ENCODE measurements at places on chromosomes 1 and 21.

- DNase-seq = no peak
Measured at GRCh38 chr1:45378184-45378583, 37.9 kb upstream of the MUTYH start.

- no peak for DNase-seq
Measured at GRCh38 chr21:40160911-40161310, 293.7 kb downstream of the PCP4 start.

- DNase-seq = no peak
Measured at GRCh38 chr21:33552999-33553598, 10.3 kb downstream of the SON start.

DNA sequence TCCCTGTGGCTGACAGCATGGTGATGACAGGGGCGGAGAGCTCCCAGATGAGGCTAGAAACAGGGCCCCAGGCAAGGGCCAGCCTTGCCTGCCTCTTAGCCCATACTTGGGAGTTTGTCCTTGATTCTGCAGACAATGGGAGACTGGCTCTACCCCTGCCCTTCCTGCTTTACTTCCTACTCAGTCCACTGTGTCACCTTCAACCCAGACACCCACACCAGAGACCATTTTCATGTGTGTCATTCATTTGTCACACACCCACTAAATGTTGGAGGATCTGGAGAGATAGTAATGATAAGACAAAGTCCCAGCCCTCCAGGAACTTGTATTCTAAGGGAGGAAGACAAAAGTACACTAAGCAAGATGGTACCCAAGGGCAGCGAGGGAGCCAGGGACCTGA is 43.7 kb downstream of the SYT6 start:
- no peak for DNase-seq

DNA sequence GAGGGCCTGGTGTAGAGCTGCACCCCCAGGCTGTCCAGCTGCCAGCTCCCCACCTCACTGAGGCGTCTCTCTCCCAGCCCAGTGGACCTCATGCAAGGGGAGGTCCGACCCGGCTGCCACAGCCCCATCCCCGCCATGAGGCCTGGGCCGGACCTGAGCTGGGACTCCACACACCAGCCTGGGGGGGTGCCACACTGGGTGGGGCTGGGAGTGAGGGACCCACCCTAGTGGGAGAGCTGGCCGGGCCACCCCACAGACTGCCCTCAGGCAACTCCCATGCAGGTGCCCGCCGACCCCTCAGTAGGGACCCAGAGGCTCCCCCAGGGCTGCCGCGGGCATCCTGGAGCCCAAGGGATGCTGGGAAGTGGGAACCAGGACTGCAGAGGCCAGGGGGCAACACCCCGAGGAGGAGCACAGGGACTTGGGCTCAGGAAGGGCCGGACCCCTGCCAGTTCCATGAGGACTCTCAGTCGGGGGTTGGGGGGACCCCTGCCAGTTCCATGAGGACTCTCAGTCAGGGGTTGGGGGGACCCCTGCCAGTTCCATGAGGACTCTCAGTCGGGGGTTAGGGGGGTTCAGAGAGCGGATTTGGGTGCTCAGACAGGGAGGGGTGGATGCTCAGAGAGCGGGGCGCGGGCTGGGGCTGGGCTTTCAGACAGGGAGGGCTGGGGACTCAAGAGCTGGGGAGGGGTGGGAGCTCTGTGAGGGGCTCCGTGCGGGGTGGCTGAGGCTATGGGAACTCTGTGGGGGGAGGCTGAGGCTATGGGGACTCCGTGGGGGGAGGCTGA is 1.2 kb upstream of the RNF223 start:
- no peak for DNase-seq

DNA sequence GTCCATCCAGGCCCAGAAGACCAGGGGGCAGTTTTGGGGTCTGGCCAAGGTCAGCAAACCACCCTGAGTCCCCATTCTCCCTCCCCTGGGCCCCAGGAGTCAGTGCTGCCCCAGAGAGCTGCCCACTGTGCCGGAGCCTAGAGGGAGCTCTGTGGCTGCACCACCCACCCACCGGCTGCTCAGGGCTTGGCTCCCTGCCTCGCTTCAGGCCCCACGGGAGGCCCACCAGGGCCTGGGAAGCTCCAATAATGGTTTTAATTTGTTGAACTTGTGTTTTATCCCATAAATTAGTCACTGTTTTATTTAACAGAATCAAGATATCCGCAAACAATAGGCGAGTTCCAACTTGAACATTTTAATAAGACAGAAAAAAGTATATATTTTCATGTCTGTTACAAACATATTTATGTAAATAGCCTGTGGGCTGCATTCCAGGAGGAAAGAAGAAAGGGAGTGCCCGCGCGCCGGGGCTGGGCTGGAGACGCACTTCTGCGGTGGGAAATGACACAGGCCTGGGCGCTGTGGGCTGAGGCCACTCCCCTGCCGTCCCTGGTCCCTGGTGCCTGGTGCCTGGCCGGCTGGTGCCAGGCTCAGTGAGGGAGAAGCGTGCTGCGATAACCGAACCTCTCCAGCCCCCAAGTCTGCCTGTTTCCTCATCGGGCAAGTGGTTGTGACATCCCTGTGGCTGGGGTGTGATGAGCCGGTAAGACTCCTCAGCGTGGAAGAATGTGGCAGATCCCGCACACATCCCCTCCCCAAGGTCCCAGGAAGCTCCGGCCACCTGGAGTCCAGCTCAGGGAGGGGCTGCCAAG is 160.5 kb downstream of the PEX14 start:
- DNase-seq = no peak

GRCh38 chr1:209249785-209250440 is 333.6 kb upstream of the CAMK1G start:
- no peak for DNase-seq

- no peak for DNase-seq
Measured at GRCh38 chr1:39110882-39111281, 84.7 kb downstream of the NDUFS5 start.

DNA sequence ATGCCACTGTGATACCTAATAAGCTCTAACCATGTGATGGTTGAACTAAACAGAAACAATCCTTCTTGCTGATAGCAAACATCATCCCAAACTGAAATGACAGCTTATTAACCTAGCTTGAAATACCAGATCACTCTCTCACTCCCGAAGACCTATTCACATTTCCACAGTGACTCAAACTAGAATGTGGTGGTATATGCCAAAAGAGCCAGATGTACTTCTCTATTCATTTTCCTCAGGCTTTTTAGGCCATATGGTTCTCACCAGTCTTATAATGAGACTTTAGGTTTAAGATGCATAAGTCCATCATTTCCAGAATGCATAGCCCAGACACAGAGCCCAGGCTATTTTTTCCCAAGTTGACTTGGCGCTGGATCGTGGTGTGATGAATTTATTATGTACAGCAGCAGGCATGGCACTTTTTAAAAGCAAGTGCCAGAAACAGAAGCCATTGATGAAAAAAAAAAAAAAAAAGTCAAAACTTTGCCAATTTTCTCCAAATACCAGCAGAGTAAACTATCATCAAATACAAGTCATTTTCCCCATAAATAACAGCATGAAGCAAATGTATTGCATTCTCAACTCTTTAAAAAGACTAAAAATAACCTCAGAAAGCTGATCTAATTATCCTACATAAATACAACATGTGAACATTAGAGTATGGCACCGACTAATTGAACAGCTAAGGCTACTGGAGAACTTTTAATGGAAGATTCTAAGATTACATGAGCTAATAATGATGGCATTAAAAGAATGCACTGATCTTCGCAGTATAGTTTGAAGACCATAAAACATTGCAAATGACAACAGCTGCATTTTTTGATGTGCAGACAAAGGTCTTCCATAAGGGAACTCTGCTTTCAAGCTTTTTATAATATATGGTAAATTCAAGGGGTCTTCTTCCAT is 365.4 kb downstream of the LRRIQ3 start:
- DNase-seq = no peak

DNA sequence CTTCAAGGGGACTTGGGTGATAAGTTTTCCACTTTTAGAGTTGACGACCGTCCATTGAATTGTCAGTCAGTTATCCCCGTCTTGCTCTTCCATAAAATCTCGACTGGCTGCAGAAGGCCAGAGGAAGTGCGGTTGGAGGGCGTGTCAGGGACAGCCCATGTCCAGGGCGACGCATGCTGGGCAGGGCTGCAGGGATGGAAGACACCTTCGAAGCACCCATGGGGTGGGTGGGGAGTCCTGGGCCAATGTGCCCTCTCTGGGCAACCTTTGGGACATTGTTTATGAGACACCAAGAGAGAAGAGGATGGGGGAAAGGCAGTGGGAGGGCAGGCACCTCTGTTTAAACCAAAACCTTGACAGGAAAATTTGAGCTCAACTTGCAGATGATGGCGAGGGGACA is 38.6 kb upstream of the EDN2 start:
- DNase-seq = no peak

GRCh38 chr1:146036965-146037646 is 15.6 kb upstream of the HJV start:
- peak; percentile 92 for DNase-seq

DNA sequence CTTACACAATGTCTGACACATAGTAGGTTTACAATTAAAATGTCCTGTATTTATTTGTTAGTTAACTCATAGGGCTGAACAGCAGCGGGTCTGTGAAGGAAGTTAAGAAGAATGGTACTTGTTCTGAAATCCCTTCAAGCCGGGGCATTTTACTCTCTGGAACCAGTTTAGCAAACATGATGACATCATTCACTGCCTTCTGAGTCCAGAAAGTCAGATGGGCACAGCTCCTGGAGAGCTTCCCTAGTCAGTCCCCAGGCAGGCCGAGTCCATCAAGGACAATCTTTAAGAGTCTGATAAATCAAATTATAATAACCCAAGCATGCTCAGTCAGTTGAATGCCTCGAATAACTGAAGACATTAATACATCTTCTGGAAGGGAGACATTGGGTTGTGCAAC is 125.4 kb upstream of the DAB1 start:
- DNase-seq = no peak

DNA sequence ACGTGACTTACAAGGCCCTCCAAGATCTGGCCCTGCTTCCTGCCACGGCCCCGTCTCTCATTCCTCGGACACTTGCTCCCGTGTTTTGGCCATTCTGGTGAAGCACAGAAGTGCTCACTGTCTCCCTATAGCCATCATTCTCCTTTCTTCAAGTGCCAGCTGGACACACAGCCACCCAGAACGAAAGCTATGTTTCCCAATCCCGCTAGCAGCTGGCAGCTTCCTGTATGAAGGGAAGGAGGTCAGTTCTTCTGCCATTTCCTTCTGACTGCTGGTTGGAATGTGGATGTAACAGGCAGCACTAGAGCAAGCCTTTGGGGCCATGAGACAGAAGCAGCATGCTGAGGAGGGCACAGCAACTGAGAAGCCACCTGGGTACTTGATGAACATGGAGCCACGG is 82.8 kb downstream of the TGFBR3 start:
- peak; percentile 19 for DNase-seq

DNA sequence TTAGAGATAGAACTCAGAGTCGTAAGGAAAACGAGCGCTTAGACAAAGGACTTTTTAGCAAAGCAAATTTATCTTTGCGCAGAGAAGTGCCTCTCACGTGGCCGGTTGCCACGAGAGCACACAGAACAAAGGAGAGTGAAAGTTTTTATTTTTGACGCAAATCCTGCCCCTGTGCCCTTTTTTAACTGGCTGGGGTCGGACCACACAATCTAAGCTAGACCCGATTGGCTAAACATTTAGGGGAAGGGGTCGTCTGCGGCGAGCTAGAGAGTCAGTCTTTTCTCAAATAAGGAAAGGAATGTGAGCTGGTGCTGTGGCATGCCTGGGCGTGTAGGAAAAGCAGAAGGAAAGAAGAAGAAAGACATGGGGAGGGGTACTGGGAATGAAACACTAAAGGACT is 2.4 kb downstream of the KRTAP10-2 start:
- no peak for DNase-seq

DNA sequence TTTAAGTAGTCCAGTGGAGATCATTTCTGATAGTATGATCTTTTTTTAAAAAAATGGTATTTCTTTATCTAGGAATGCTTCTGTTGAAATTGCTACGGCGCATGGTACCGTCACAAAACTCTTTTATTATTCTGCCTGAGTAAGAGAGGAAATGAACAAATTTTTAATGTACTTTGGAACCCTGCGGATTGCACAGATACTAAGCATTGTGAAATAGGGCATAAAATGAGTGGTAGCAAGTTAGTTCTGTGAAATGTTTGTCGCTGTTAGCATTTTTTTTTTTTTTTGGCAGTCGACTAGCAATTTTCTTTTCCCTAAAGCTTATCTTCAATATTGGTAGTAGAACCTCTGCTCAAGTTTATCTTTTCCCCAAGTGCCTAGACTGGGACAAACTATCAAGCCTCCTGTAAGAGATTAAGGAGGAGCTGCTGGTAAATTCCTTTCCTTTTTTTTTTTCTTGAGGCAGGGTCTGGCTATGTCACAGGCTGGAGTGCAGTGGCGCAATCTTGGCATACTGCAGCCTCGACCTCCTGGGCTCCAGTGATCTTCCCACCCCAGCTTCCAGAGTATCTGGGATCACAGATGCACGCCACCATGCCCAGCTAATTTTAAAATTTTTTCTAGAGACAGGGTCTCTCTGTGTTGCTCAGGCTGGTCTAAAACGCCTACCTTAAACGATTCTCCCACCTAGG is 2.2 kb downstream of the ITSN1 start:
- no peak for DNase-seq

DNA sequence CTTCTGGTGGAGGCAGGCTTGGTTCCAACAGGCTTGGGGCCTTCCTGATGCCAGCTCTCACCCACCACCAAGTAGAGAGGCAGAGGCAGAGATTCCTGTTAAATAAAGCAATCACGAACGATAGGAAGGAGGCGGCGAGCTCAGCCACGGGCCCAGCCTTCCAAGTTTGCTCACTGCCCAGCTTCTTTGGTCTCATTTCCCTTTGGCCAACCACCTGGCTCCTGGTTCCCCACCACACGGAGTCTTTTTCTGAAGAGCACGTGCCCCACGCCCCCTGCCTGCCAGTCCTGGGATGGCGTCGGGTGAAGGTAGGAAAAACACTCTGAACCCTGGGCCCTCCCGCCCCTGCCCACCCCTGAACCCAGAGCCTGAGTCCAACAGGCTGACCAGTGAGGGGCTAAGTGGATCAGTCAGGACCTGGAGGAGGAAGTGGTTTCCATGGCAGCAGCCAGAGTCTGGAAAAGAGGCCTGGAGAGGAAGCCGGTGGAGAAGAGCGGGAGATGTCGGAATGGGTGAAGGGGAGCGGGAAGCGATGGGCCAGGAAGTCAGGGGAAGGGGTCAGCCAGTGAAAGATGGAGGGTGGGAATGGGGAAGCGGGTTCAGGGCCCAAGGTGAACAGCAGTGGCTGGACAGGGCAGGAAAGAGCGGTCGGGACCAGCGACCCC is 158.2 kb upstream of the KLHDC7A start:
- peak; percentile 7 for DNase-seq

GRCh38 chr1:62991152-62991551 is 207.2 kb downstream of the ATG4C start:
- no peak for DNase-seq
